Renal cortical epithelial cell (primary cell): ENCODE measurements at places on chromosomes 1 and 21. TPM values are rescaled to one million over a fixed set of nuclear protein-coding genes. Genes with fewer than 3 reads are reported as not detected.

The CSMD2 gene
- total RNA-seq, result under 0.01 and 0.55 TPM in 2 replicates

GRCh38 chr1:3524556-3525203 is 70.2 kb downstream of the ARHGEF16 start:
- DNase-seq, result no peak

- no peak for DNase-seq
These were observed 54.2 kb downstream of the NMNAT2 start for GRCh38 chr1:183363972-183364371.

DNA sequence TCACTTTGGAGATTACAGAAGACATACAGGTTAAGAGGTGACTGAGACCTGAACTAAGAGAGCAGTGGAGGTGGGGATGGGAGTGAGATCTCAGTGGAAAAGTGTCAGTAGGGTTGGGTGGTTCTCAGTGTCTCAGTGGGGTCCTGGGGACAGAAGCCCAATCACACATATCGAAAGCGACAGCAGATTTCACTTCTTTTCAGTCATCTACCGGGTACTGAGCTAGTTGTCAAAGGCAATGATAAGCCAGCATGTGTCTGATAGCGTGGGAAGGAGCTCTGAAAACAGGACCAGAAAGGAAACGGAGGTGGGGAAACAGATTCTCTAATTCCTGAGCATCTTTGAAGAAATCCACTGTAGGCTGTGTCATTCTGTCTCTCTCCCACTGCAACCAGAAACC is 59.5 kb downstream of the RHOU start:
- no peak for DNase-seq

The PPIH gene
- 18.9 and 32.0 TPM in 2 replicates for total RNA-seq

- DNase-seq, result no peak
These were observed 2.0 kb downstream of the TMEM63A start for GRCh38 chr1:225880222-225880588.
